ENCODE measurements at places on chromosomes 2 and 18.

DNA sequence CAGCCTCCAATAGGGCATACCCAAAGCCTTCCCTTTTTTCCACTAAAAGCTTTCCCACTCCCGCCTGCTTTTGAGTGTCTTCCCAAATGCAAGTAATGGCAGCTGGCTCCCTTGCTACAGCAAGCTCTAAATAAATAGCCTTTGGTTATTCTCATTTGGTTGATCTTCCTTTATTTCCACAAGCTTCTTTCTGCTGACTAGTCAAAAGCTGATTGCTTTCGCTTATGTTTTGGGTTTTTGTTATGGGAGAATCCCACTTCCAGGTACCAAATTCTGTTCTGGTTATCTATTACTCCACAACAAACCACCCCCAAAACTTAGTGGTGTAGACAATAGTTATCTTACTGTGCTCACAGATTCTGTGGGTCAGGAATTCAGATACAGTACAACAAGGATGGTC is 22.3 kb downstream of the SP5 start:
- peaks cover 11% of the 10 kb centered on the region for H3K4me1 ChIP-seq
- no peak for DNase-seq
- no peaks in the 10 kb centered on the region for H3K36me3 ChIP-seq
- H3K27me3 ChIP-seq = peaks cover 14% of the 10 kb centered on the region

- no peak for DNase-seq
- no peaks in the 10 kb centered on the region for H3K27me3 ChIP-seq
- no peak overlapping the region for H3K4me3 ChIP-seq
- H3K4me1 ChIP-seq = peaks cover 64% of the 10 kb centered on the region
Measured at GRCh38 chr2:109408043-109408335, 205.8 kb downstream of the SEPTIN10 start.

DNA sequence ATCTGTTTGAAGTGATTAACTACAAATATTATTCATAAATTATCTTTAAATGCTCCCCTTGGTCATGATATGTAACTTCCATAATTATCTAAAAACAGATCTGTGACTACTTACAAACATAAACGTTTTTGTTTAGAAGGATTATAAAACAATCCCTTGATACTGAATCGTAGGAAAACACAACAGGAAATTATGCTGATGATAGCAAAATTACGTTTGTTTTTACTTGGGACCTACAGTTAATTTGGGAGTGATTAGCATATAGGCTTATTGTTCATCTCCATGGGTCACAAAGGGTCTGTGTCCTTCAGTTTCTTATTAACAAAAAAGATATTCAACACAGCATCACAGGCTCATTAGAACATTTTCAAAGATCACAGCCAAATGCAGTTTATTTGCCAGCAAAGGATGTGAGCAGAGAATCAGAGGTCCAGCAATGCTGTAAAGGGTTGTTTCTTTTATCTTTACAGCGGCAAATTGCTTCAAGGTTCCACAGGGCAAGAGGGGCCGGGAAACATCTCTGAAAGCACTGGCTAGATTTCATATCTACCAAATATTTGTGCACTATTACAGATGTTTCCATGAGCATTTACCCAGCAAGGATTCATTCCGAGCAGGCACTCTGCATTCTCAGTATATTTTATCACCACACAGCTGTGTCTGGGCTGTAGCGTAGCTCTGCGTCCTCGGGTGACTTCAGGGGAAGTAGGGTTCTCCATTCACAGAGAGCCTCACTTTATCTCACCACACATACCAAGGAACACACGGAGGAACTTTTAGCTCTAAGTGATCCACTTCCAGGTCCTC is 4.1 kb downstream of the CCDC195 start:
- no peaks in the 10 kb centered on the region for H3K4me1 ChIP-seq
- H3K4me3 ChIP-seq = no peak overlapping the region
- no peak for DNase-seq
- H3K27me3 ChIP-seq = peaks cover 15% of the 10 kb centered on the region

DNA sequence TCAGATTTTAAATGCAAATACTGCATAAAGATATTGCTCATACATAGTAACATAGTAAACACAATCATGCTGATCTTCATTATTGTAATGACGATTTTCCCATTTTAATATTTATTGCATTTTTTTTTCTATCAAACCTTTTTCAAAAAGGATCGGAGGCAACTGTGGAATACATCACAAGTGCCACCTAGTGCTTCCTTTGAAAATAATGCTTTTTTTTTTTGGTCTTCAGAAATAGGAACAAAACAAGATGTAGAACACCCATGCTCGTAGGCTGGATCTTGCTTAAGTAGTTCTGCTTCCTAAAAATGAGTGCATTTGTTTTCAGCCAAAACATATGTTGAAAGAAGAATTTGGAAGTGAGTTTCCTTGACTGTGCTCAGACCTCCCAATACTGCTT is 35.7 kb upstream of the GPR155 start:
- H3K27ac ChIP-seq = no peak overlapping the region
- peaks cover 2% of the 10 kb centered on the region for H3K36me3 ChIP-seq
- H3K4me3 ChIP-seq = no peak overlapping the region
- H3K27me3 ChIP-seq = peaks cover 54% of the 10 kb centered on the region
- no peaks in the 10 kb centered on the region for H3K4me1 ChIP-seq

GRCh38 chr2:46831869-46832265 is 83.7 kb downstream of the MCFD2 start:
- no peaks in the 10 kb centered on the region for H3K36me3 ChIP-seq
- no peak for DNase-seq
- H3K4me3 ChIP-seq = no peak overlapping the region
- H3K27me3 ChIP-seq = no peaks in the 10 kb centered on the region
- H3K27ac ChIP-seq = no peak overlapping the region

Data from osteocyte (in vitro differentiated cells).